ENCODE measurements at places on chromosomes 1 and 21.
A peak's percentile ranks its signal among the peaks of the same experiment; 100 is the strongest.

GRCh38 chr1:201645956-201646355 lies 107.0 kb downstream of the NAV1 start:
- no peak for DNase-seq

DNA sequence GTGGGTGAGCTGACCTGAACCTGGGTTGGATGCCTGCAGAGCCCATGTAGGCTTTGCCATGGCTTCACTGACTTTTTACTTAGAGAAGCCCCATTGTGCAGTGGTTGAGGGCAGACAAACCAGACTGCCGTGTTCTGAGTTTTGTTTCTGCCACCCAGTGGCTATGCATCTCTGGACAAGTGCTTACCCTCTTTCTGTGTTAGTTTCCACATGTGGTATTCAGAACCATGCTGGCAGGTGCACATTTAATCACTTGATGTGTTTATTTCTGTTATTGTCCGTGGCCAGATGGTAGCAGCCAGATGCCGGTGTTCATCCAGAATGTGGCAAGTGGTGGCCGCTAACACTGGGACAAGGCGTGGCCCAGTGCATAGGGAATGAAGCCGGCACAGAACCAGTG lies 10.3 kb upstream of the PTPN7 start:
- DNase-seq: no peak

DNA sequence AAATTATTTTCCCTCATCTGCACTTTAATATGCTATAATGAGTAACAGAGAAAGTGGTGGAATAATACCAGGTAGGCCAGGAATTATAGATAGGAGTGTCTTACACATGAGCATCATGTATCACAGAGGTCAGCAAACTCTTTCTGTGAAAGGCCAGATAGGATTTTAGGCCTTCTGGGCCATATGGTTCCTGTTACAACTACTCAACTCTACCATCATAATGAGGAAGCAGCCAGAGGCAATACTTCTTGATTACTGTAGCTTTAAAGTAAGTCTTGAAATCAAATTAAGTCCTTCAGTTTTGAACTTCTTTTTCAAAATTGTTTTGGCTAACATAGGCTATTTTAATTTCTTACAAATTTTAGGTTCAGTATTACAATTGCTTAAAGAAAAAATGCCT lies 32.1 kb upstream of the IGSF3 start:
- DNase-seq: no peak

DNA sequence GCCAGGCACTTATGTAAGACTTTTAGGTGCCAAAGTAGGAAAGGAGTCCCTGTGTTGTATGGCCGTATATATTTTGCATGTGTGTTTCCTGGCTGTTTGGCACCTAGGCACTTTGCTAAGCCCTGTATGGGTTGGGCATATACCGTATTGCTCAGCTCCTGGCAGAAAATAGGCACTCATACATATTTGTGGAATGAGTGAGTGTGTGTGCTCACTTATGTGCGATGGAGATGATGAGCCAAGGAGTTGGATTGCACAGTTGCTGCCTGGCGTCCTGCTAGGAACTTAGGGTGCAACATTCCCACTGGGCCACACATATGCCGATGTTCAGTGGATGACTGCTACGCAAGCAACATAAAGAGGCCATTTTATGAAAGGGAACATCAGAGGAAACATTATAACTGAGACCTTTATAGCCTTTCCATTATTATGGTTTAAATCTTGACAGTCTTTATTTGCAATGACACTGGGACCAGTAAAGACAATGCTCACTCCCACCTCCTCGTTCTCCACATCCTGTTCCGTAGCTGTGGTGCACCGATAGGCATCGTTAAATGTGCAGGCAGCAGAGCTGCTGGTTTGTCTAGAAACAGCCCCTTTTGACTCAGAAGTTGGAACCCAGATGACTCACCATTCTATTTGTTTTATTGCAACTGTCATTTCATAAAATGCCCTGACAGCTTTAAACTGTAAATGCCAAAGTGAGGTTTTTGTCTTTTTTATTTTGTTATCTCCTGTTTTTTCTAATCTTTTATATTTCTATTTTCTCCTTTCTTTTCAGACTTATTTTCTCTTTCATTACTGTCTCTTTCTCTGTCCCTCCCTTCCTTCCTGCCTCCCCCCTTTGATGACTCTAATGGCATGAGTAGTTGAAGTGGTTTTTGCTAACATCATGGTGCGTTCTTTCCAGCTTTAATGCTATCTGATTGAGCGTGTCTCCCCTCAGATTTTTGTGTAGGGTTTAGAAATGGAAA lies 36.1 kb downstream of the PEX14 start:
- peak; percentile 50 for DNase-seq

DNA sequence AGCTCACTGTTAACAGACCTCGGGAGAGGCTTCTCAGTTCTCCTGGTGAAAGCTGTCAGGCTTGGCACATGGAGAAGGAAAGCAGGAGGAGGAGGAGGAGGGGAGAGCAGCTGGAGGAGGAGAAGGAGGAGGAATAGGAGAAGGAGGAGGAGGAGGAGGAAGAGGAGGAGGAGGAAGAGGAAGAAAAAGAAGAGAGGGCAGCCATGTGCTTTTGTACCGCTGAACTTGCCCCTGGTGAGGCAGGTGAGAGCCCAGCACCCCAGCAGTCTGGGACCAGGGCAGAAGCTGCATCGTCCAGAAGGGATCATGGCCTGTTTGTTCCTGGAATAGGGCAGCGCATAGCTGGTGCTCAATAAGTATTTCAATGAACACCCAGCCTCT lies 21.3 kb upstream of the GRHL3 start:
- DNase-seq: no peak

- DNase-seq: no peak
Observed at GRCh38 chr1:22850681-22851080, 122.0 kb downstream of the LACTBL1 start.

DNA sequence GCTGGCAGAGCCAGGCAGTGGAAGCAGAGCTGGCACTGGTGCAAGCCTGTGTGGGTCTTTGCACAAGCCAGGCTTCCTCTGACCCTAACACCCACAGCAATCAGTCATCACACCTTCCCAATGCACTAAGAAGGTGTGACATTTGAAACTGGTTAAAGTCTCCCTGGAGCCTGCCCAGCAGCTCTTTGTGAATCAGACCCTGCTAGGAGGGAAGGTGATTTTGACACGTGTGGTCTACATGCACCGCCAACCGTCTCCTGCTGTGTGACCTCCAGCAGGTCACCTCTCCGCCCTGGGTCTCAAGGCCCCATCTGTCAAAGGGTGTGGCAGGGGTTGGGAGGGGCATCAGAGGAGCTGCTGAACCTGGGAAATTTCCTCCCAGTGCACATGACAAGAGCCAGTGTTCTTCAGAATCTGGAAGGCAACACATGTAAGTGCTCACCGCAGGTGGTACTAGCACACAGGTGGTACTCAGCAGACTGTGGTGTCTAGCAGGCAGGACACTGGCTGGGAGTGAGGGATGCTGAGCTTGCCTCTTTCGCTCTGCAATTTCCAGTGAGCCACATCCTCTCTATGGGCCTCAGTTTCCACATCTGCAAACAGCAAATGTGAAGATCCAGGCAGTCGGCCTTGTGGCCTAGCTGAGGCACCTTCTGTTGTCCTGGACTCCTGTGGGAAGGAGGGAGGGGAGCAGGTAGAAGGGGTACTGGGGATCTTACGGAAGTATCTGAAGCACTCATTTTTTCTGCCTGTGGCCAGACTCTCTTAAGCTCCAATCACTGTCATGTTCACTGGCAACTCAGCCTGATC lies 123.2 kb downstream of the DMRTB1 start:
- DNase-seq: no peak

GRCh38 chr1:156486421-156487344 lies 13.9 kb downstream of the MEF2D start:
- DNase-seq: no peak

DNA sequence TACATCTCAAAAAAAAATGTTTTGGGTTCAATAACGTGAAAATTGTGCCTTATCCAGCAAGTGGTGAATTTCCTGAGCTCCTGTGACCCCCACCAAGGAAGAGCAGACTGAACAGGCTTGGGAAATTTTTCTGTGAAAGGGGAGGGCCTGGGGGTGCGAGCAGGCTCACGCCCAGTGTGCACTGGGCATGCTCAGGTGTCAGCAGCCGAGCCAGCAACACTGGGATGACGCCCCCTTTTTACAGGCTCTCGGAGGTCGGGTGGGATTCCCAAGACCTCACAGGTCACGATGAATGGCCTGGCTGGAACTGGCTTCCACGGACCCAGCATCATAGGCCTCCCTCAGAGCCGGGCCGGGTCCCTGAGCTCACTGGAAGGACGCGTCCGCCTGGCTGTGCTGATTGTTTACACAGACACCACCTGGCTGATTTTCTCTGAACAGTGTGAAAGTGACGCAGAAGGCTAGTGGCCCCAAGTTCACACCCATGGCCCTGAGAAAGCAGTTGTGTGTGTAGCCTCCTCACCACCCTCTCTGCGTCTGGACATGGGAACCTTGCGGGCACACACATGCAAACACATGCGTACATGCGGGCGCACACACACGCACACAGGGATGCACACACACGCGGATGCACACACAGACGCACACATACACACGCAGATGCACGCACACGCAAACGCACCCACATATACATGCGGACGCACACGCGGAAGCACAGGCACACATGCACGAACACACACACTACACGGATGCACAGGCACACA lies 9.2 kb downstream of the CSTB start:
- no peak for DNase-seq

DNA sequence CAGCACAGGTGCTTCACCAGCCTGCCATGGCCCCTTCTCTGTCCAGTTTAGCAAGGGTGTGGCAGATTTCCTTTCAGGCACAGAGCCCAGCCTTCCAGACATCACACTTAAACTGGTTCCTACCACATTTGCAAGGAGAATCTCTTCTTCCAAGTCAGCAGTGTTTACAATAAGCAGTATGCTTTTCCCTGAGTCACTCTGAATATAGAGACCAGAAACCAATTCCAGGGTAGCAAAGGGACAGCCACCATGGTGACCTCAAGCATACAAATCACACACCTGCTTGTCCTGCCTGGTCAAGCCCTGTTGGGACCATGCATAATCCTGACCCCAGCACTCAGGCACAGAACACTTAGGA lies 8.7 kb upstream of the CBR3 start:
- no peak for DNase-seq

GRCh38 chr1:208965351-208965750 lies 618.2 kb upstream of the CAMK1G start:
- DNase-seq: no peak

DNA sequence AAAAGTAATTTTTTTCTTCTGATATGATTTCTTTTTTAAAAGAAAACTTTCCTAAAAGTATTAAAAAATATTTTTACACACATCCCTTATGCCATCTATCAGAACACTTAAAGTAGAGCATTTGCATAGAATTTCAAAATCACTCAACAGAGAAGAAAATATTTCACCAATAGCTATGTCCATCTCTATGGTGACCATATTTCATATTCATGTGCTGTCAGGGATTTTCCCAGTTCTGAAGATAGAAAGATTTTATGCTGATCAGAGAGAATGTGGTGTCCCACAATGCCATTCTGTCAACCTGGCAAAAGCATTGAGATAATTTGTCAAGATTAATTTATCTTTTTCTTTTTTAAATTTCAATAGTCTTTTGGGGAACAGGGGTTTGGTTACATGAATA lies 87.0 kb downstream of the C4BPA start:
- no peak for DNase-seq

- DNase-seq: no peak
Observed at GRCh38 chr1:175757381-175758015, 14.1 kb upstream of the TNR start.

GRCh38 chr1:235984041-235984825 lies 80.7 kb downstream of the NID1 start:
- no peak for DNase-seq
